ENCODE measurements at places on chromosomes 4 and X.

DNA sequence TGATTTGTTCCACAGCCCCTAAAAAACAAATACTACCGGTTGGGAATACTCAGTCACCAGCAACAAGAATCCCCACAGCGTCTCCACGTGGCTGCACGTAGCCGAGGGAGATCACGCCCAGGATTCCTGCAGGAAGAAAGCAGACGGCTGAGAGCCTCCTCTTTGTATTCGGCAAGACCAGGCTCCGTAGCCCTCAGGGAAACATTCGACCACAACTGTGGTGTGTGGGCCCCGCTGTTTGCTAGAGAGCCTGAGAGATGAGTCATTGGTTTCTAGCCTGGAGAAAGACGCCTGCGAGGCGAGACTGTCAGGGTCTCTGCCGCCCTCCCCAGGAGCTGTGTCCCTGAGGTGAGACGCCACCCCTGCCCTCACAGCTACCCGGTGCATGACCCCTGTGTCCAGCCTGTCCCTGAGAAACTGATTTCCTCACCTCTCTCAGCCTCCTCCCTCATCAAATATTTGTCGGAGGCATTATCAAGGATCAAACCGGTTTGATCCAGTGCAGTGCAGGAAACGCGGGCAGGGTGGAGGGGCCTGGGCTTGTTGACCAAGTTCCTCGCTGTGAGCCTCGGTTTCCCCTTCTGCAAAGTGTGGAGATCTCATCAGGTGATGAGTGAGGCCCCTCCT lies 4.7 kb upstream of the S100P start:
- DNase-seq = peak; percentile 93

DNA sequence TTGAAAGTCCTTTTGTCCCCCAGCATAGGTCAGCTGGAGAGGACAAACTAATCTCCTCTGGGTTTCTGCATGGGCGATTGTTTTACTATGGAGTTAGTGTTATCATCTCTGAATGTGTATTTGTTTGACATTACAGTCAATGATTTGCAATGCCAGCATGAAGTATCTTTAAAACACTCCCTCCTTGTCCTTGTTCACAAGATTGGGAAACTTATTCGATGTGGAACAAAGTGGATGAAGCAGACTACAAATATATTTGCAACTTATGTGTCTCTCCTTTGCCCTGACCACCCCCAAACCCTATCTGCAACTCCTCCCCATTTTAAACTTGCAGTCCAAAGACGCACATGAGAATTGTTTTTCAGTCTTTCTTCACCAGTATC lies 1.5 kb upstream of the PITX2 start:
- no peak for DNase-seq

GRCh38 chr4:6018331-6018730 lies at the start of gene C4orf50:
TSS of gene C4orf50 (minus strand) at chr4:6018431.
- no peak for DNase-seq

DNA sequence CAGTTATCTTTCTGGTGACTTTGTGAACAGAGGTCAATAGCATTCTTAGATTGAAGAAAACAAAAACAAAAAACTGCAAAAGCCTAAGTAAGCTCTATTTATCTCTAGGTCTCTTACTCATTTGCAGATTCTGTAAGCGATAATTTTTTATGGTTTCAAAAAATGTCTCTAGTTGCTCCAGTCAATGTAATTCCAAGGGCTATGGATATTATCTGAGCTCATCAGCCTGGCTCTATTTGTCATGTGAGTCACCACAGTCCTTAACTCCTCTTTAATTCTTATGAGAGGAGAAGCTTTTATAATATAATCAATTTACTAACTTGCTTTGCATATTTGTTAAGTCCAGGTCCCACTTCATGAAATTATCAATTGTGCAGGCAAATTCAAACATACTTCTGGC lies 79.1 kb downstream of the NPFFR2 start:
- DNase-seq = peak; percentile 4

DNA sequence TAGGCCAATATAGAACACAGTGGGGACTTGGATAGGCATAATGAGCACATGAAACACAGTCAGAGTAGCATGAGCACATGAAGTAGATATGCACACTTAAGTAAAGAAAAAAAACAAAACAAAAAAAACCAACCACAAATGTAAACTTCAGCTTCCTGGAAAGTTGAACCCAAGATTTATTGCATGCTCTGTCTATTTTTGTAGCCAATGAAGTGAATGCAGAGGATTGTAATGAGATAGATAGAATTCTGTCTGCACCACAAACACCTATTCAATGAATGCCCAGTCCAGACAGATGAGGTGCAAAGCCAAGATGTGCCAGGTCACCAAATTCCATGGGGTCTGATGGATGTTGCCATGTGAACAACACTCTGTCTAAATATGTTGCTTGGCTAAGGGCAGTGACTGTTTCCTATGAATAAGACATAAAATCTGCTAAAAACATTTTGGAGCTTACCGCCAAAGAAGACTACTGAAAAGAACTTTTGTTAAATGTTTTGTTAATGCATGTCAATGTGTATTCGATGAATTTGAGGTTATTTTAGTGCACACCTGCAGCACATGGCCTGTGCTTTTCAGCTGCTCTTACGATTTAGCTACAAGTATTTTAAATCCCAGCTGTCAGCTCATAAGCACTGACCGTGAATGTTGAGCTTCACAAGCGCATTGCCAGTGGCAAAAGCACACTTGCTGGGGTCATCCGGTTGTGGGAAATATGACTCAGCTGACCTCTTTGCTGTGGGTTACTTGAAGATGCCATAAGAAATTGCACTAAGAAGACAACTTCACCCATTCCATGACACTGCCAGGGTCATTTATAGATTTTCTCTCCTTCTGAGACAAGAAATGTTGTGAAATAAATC lies 374.8 kb upstream of the GNPDA2 start:
- peak; percentile 32 for DNase-seq

DNA sequence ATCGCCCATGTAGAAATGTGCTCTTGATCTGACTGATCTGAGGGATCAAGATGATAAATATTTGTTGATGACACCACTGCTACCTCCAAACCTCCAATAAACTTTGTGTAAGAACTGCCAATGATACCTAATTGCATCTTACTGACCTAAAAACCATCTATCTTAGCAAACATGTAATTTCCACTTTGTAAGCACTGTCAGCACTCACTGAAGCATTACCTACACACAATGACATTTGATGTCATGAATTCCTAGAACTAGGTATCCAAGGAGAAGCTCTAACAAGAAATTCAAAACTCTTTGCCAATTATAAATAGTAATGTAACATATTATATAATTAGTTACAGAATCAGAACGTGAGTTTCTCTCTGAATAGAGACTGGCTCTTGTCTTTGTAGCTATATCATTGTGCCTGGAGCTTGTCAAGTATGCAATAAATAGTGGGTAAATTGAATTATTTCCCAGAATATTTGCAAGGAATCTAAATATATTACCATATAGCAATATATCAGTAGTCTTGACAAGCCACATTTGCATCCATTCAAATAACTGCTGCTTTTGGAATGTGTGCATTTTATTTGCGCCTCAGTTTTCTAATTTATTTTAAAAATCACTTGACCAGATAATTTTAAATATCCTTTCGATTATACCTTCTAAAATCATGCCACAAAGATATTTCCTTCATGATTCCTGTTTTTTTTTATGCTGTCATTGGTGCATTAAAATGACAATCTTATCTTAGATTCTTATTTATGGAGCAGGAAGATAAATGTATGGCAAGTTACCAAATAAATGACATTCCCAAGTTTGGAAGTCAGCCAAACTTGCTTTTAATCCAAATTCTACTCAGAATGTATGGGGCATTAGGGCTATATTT lies 232.3 kb upstream of the NEIL3 start:
- no peak for DNase-seq

- no peak for DNase-seq
Measured at GRCh38 chrX:106919932-106920452, at the start of gene CLDN2. TSS of gene CLDN2 (plus strand) at chrX:106920402. CDS start at chrX:106928229, 7,827 bp downstream.

GRCh38 chr4:128635141-128635954 lies 174.2 kb upstream of the JADE1 start:
- DNase-seq = no peak

DNA sequence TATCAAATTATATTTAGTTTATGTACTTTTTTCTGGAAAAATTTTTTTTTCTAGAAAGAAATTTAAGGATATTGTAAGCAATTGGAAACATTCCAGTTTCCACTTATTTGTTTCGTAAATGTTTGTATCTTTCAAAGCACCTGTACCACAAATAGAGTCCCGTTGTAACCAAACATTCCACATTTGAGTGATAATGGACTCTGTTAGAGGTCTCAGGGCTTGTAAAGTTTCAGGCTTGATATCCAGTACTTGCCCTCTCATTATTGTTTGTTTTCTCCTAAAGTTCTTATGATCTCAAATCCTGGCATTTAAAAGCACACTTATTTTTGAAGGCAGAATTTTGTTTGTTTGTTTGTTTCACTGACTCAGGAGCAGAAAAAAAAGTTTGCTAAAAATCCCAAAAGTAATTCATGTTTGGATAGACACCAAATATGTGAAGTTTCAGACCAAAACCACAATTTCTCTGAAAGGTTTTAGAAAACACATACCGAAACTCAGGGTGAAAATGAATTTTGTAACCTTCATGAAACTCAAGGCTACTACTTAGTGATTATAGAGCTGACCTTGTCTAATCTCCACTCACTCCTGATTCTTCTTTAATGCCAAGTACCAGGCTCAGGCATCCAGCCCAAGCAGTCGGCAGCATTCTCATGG lies 5.7 kb upstream of the TMEM192 start:
- DNase-seq = no peak

- DNase-seq = no peak
Measured at GRCh38 chr4:153634738-153635353, 49.2 kb upstream of the TLR2 start.
